Stimulated activated naive CD4-positive, alpha-beta T cell treated with Interleukin-2 at 50 U/mL for 16 hours (primary cell): ENCODE measurements at places on chromosomes 6 and 20.

DNA sequence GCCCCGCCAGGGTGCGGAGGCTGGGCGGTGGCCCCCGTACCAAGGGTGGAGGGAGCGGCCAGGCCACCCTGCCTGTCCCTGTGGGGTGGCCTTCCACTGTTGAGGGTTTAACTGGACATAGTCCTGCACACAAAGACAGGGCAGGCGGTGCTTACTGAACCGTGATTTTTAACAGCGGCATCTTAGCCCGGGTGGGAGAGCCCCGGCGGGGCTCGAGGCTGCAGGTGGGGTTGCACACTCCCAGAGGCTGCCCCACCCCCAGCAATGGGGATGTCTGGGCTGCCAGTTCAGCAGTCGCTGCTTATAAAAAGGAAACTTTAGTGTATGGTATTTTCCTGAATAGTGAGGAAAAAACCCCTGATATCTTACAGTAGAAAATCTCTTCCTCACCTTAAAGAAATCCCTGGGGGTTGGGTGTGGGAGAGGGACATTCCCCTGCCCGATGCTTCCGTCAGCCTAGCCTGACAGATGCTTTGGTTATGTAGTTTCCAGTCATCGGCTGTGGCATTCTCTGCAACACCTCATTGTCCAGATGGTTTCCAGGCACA, 79.4 kb downstream of the IRF4 start:
- no peak for DNase-seq

- no peak for DNase-seq
These were observed 243.7 kb downstream of the CD83 start for GRCh38 chr6:14361297-14361696.

DNA sequence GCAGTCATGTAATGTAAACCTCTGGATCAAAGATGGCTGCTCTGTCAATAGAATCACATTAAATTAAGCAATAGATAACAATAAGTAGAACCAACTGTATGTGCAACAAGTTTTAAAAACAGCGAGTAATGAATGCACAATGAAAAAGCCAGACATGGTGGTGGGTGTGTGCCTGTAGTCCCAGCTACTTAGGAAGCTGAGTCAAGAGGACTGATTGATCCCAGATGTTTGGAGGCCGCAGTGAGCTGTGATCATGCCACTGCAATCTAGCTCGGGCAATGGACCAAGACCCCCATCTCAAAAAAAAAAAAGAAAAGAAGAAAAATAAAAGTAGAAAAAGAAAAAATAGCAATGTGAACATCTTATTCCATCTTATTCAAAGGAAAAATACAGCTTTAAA, 558.7 kb upstream of the MMS22L start:
- no peak for DNase-seq

DNA sequence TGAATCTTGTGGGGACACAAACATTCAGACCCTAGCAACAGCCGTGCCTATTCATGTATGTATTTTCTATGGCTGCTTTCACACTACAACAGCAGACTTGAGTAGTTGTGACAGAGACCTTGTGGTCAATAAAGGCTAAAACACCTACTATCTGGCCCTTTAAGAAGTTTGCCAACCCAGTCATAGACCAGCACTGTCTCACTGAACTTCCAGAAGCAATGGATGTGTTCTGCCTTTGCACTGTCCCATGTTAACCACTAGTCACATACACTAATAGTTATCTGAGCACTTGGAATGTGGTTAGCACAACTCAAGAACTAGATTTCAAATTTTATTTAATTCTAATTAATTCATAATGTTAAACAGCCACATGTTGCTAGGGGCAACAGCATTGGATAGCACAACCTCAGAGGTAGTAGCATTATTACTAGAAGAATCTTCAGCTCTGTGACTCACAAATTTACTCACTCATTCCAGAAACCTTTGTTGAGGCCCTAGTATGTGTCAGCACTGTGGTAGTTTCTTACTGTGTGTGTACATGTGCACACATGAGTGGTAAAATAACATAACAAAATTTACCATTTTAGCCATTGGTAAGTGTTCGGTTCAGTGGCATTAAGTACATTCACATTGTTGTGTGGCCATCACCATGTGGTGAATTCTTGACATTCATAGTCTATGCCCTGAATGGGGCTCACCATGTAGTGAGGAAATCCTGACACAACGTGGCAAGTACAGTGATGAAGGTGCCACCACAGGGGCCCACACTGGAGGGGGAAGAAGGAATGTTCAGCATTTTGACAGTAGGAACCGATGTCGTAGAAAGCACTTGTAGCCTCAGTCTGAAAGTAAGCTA, 107.3 kb downstream of the CEP57L1 start:
- DNase-seq: no peak
